Tracheal epithelial cell (primary cell): ENCODE measurements at places on chromosomes 11 and 22. TPM values are rescaled to one million over a fixed set of nuclear protein-coding genes. Genes with fewer than 3 reads are reported as not detected.

The NLRP14 gene
- 0.24 TPM in 1 of 2 replicates, not detected in the other for total RNA-seq

The SPI1 gene
- total RNA-seq: not detected in 2 replicates

The TCN2 gene
- total RNA-seq: 3.1 and 4.0 TPM in 2 replicates

The CAT gene
- 36.6 and 38.6 TPM in 2 replicates for total RNA-seq

The SLCO2B1 gene
- 1.1 and 6.7 TPM in 2 replicates for total RNA-seq

The NXPE1 gene
- not detected in 2 replicates for total RNA-seq

The OR8A1 gene
- total RNA-seq: not detected in 2 replicates

The OR51B4 gene
- not detected in 2 replicates for total RNA-seq
